ENCODE measurements at places on chromosomes 1 and 21.

- DNase-seq, result no peak
Observed at GRCh38 chr1:220786337-220787068, at the start of gene MTARC1. Gene MTARC1 (plus strand): TSS chr1:220786913. CDS start chr1:220786945, 32 bp downstream.

- DNase-seq, result no peak
Observed at GRCh38 chr1:197736685-197737084, 38.6 kb downstream of the DENND1B start.

DNA sequence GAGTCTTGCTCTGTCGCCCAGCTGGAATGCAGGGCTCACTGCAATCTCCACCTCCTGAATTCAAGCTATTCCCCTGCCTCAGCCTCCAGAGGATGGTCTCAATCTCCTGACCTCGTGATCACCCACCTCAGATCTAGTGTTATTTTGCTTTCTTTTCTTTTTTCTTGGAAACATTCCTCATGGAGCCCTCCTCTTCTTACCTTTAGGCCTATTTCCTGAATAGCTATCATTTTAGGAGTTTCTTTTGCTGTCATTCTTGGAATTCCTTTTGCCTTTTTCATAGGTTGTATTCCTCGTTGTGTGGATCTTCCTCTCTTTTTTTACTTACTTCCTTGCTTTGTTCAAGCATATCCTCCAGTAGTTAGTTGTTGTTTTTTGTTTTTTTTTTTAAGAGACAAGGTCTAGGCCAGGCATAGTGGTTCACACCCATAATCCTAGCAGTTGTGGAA is 173.8 kb downstream of the RASAL2 start:
- no peak for DNase-seq

DNA sequence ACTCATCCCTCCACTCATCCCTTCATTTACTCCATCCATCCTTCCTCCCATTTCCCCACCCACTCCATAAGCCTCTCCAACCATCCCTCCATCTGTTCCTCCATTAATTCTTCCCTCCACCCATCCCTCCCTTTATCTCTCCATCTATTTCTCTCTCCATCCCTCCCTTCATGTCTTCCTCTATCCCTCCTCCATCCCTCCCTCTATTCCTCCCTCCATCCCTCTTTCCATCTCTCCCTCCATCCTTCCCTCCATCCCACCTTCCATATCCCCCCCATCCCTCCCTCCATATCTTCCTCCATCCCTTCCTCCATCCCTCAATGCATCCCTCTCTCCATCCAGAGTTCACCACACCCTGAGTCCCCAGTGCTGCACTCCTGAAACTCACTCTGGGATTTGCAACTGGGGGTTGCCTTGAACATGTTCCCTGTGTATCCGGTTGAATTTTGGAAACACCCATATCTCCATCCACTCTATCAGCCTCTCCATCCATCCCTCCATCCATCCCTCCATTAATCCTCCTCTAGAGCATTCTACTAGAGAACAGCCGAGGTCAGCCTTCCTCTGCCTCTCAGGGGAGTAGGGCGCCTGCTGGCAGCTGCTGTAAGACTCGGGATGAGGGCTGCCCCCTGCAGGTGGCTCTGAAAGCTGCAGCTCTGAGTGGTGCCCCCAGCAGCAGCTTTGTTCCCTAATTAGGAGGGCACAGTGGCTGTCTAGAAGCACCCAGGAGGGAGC is 39.4 kb downstream of the ABCG1 start:
- no peak for DNase-seq

- no peak for DNase-seq
Observed at GRCh38 chr21:35102488-35103371, 53.6 kb upstream of the RUNX1 start.

DNA sequence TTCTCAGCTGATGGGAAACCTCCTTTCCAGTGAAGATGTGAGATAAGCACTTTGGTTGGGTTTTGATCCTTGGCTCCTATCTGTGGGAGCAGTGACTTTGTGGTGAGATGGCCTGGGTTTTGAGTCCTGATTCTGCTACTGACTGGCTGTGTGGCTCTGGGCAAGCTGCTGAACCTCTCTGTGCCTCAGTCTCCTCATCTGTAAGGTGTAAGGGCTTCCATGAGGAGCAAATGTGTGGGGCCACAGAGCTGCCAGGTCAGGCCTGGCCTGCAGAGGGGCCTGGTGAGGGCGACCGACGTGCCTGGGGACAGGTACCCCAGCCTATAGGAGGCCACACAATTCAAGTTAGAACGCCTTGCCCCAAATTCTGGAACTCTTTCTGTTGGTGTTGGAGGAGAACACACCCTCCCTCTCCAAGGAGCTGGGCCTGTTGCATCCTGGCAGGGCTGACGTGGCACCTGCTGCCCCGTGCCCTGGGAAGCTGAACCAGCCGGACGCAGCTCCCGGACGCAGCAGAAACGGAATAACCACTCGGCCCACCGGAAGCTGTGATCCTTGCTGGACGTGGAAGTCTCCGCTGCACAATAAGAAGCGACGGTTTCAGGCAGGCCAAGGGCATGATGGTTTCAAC is 62.7 kb downstream of the AGPAT3 start:
- no peak for DNase-seq

GRCh38 chr1:246450611-246451251 is 56.3 kb downstream of the SMYD3 start:
- no peak for DNase-seq

- DNase-seq, result no peak
Observed at GRCh38 chr1:27789540-27790041, 16.6 kb downstream of the STX12 start.

GRCh38 chr1:178057141-178057765 is 36.7 kb upstream of the RASAL2 start:
- DNase-seq, result no peak

DNA sequence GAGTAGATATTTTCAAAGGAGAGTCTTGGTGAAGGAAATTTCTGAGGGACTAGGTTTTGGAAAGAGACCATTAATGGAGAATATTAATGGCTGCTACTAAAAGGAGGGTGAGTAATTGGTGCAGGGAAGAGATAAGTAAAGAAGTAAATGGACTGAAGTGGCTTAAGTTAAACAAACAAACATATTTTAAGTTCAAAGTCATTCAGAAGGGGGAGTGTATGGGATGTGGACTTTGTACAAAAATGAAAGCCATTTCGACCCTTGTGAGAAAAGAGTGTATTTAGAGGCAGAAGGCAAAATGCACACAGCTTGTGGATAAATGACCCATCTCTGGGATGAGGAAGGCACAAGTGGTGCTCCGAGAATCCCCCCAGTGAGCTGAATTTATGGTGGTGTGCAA is 171.7 kb downstream of the BACH1 start:
- DNase-seq, result no peak

DNA sequence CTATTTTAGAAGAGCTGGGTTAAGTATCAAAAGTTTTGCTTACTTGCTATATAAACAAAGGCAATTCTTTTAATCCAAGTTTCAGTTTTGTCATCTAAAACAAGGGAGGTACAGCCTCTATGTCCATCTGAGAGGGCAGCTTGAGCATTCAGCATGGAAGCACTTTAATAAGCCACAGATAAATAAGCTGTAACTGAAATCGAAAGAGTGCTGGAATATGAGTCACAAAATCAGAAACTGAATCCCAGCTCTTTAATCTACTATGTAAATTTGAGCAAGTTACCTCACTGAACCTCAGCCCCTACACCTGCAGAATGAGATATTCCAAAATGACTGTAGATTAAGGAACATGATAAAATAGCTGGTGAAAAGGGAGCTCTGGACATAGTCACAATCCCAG is 80.0 kb upstream of the HP1BP3 start:
- no peak for DNase-seq

DNA sequence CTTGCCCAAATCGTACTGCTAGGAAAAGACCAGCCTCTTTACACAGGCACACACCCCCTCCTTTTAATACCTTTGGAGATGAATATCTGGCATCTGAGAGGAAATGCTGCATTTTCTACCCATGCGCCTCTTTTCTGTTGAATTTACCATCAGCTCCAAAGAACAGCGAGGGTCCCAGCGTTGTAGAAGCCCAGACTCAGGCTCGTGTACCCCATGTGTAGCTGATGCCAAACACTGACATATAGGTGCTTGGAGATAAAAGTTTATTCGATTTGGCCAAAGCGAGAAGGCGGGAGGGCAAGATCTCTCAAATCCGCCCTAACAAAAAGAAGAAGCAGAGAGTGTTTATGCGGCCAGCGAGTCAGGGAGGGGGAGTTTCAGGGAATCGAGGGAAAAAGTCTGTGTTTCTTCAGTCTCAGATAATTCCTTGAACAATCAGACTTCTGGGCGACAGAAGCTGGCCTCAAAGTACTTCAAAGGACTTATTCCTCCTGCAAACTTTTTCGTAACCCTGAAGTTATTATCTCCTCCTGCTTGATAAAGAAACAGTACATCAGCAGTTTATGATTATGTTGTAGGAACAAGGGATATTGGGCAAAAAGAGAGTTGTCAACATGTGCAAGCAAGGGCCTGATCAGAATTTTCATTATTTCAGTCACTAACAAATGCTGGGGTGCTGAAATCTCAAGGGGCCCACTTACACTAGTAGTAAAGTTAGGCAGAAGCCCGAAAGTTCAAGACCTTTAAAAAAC is 642 bp upstream of the CREG1 start:
- DNase-seq, result no peak

GRCh38 chr1:219489636-219490035 is 123.3 kb downstream of the ZC3H11B start:
- no peak for DNase-seq

- peak; percentile 83 for DNase-seq
Observed at GRCh38 chr1:155324717-155325602, 4.3 kb downstream of the RUSC1 start.

DNA sequence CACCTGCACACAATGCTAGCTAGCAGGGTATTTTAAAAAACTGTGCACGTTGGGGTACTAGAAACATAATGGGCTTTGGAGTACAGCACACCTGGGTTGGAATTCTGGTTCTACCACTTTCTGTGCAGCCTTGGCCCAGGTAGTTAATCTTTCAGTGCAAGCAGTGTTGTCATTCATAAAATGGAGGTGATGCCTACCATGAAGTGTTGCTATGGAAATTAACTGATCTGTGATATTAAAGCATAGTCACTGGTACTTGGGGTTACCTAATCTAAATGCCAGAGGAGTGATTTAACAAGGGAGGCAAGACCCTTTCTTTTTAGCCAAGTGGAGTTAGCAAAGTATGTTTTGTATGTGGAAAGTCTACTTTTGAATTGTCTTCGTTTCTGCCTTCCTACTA is 18.0 kb downstream of the ATP1B1 start:
- no peak for DNase-seq

GRCh38 chr1:14600405-14601112 is 2.1 kb downstream of the KAZN start:
- no peak for DNase-seq

DNA sequence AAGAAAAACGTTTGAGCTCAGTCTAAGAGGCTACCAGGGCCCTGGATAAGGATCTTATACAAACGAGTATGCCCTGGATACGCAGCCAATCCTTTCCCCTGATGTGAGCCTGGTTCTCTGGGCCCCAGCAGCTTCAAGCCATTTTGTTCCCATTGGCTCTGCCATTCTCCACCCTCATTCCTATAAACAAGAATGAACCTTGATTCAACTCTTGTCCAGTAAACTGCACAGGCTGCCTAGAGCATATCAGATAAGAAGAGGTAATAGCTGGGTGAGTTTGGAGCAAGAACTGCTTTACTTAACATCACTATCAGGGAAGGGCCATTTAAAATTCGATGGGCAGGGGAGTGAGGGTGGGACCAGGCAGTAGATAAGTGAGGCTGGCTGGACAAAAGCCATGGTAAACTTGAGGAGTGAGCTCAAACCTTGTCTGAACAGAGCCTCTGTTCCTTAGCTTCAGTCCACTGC is 11.3 kb downstream of the BTG2 start:
- peak; percentile 76 for DNase-seq

- peak; percentile 72 for DNase-seq
Observed at GRCh38 chr1:225446981-225447615, 19.3 kb upstream of the LBR start.

- DNase-seq, result no peak
Observed at GRCh38 chr1:1562556-1563195, 12.0 kb downstream of the SSU72 start.

- no peak for DNase-seq
Observed at GRCh38 chr1:90313778-90314177, 318.9 kb downstream of the ZNF326 start.

DNA sequence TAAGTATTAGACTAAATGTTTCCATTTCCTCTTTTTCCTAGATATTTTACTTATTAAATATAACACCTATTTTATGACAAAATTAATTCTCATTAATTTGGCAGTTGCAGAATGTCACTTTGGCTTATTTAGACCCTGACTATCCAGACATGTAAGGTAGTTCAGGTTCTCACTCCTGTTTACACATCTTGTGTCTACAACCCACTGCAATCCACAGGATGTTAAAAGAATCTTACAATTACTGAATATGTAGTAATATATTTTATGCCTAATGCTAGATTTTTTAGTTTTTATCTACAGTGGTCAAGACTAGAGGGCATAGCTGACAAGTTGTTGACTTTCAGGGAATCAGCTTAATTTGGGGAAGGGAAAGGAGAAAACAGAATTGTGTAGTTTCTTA is 346.7 kb downstream of the USP25 start:
- DNase-seq, result no peak

- no peak for DNase-seq
Observed at GRCh38 chr1:71835442-71835813, 446.9 kb downstream of the NEGR1 start.

DNA sequence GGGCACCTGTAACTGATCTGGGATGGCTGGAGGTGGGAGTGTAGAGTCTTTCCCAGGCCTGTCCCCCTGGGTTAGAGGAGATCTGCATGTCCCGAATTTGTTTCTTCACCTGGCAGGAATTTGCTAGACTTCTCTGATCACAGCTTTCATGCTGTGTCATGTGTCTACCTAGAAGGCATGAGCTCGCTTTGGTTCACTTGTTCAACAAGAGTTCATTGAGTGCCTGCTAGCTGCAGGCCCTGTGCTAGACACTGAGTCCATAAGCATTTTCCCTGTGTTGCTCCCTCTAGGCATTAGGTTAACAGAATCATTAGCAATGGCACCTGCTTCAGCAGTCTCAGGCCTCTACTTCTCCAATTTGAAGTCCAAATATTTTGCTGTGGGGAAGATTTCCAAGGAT is 101.6 kb downstream of the MTR start:
- no peak for DNase-seq

- DNase-seq, result peak; percentile 64
Observed at GRCh38 chr1:1083416-1084371, 9.6 kb upstream of the RNF223 start.
